ENCODE measurements at places on chromosomes 11 and 22.
A peak's percentile ranks its signal among the peaks of the same experiment; 100 is the strongest.

- H3K27ac ChIP-seq = no peak overlapping the region
- no peaks in the 10 kb centered on the region for H3K4me1 ChIP-seq
- H3K36me3 ChIP-seq = no peaks in the 10 kb centered on the region
- no peak overlapping the region for H3K4me3 ChIP-seq
- DNase-seq = no peak
Observed at GRCh38 chr11:125025968-125026367, 37.1 kb upstream of the SLC37A2 start.

GRCh38 chr22:24532075-24532474 is 22.9 kb downstream of the GUCD1 start:
- no peaks in the 10 kb centered on the region for H3K36me3 ChIP-seq
- no peak for DNase-seq
- no peak overlapping the region for H3K27ac ChIP-seq
- H3K27me3 ChIP-seq = no peaks in the 10 kb centered on the region
- no peak overlapping the region for H3K4me3 ChIP-seq
- H3K4me1 ChIP-seq = no peaks in the 10 kb centered on the region

DNA sequence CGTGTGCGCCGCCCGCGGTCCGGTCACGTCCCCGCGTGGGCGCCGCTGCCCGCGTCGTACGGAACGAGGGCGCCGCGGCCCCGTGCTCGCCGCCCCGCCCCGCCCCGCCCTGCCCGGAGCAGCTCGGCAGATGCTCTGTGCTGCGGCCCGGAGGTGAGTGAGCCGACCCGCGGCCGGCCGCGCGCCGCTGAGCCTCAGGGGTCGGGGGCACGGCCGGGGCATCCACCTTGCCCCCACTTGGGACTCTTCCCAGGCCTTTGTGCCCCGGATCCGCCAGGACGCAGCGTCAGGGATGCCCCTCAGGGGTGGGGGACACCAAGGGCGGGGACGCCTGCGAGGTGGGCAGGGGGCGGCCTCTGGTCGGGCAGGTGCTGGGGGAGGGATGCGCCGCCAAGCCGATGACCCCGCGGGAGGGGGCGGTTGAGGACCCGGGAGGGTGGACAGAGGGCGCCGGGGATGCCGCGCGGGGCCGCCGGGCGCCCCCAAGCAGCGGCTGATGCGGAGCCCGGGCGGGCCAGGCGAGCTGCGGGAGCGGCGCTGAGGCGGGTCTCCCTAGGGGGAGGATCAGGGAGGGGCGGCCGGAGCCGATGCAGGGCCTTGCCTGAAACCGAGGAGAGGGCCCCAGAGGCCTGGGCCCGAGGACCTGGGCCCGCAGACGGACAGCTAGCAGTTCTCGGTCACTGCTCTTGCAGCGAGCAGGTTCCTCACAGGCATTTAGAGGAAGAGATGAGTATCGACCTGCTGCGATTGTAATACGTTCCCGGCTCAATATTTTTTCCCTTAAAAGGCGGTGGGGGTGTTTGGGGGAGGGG is at the start of gene GNAZ:
Gene GNAZ (plus strand): TSS at position 102 of the 812 bp plus-strand sequence. CDS start 25,177 bp downstream, outside the sequence.
- H3K27me3 ChIP-seq = no peaks in the 10 kb centered on the region
- H3K4me3 ChIP-seq = peak within 1 kb of the TSS; percentile 59
- no peak within 1 kb of the TSS for H3K27ac ChIP-seq
- no peak for DNase-seq

DNA sequence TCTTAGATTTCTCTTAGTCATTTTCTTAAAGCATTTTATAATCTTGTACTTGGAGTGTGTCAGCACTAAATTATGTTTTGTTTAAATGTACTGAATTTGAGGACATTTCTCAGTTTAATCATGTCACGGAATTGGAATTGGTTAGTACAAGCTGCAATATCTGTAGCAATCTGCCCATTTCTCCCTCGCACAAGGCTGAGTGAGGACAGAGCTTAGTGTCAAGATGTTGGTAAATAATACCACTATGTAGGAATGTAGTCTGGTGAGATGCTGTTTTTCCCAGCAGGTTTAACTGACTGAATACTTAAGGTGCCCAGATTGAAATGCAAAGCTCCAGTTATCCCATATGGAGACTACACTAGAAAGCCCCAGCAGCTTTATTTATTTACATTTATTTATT is 30.6 kb downstream of the SREBF2 start:
- H3K36me3 ChIP-seq = peaks cover 16% of the 10 kb centered on the region
- no peaks in the 10 kb centered on the region for H3K27me3 ChIP-seq
- H3K27ac ChIP-seq = peak overlapping the region; percentile 79
- no peak overlapping the region for H3K4me3 ChIP-seq
- no peak for DNase-seq
- peaks cover 28% of the 10 kb centered on the region for H3K4me1 ChIP-seq
